ENCODE measurements at places on chromosomes 12 and 14.
A peak's percentile ranks its signal among the peaks of the same experiment; 100 is the strongest.

DNA sequence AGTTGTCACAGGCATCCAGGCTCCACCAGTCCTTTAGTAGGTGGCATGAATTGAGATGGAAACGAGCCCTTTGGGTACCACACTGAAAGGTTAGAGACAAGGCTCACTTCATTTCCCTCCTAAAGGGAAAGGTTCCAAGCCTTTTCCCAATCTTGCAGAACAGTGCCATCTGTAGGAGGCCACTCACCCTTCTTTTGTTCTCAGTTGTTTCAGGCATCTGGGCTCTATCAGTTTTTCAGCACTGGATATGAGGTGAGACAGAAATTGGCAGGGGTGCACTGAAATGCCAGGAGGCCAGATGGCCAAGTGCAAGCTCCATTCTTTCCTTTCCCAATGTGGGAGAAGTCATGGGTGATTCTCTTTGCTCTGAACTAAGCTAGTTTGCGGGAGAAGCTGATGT, 15.2 kb downstream of the FBXO33 start:
- DNase-seq, result no peak

GRCh38 chr12:103880299-103881142, 39.5 kb upstream of the NT5DC3 start:
- DNase-seq, result peak; percentile 74

DNA sequence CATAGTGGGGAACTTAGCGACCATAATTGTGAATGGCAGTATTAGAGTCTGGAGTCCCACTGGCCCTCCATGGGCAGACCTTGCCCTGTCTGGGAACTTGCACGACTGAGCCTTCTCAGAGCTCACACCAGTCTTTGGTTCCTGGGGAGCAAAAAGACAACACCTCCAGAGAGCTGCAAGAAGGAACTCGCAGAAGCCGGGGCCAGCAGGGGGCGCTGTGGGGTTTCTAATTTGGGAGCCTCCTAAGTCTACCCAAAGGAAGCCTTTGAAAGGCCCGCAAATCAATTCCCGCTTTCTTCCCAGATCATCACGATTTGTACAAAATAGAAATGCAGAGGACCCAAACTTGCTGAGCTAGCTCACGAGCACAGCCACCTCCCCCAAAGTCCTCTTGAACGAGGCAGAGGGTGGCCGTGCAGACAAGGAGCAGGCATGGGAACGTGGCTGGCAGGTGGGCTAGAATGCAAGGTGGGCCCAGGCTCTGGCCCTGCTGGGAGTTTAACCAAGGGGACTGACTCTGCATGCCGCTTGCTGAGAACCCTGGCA, 46.3 kb upstream of the FBXO21 start:
- DNase-seq, result peak; percentile 61

DNA sequence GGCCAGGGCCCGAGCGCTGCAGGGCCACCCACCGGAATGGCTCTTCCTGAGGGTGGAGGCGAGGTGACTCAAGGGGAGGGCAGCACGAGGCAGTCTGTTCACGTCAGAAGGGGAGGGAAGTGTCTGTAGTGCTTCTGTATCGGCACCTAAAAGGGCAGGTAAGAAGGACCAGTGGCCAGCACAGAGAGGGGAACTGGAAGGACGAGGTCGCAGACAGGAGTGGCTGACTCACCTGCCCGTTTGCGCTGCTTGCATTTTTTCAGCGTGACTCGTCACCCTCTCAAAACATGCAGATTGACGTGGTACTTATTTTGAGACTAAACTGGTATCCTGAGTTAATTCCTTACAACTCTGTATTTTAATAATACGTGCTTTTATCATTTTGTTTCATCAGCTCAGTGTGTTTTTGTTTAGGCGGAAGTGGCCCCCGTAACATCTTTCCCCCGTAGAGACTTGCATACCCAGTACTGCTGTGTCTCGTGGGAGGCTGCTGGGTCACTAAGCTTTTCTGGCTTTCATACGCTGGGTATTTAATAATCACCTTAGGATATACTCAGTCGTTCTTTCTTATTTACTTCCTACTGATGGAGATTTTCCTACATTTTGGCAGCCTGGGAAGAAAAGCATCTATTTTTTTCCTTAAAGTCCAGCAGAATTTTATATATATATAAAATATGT, 26.4 kb downstream of the SFSWAP start:
- DNase-seq, result no peak

GRCh38 chr14:53716578-53716977, 240.0 kb downstream of the BMP4 start:
- no peak for DNase-seq

GRCh38 chr12:5923751-5924150, 21.3 kb downstream of the ANO2 start:
- no peak for DNase-seq

DNA sequence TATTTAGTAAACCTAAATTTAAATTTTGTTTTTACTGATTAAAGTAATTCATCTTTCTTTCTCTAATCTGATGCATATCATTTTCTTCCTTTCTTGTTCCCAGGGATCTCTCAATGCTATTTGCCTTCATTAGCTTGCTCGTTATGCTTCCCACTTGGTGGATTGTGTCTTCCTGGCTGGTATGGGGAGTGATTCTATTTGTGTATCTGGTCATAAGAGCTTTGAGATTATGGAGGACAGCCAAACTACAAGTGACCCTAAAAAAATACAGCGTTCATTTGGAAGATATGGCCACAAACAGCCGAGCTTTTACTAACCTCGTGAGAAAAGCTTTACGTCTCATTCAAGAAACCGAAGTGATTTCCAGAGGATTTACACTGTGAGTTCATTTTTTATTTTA, 48.6 kb downstream of the VEZT start:
- no peak for DNase-seq

DNA sequence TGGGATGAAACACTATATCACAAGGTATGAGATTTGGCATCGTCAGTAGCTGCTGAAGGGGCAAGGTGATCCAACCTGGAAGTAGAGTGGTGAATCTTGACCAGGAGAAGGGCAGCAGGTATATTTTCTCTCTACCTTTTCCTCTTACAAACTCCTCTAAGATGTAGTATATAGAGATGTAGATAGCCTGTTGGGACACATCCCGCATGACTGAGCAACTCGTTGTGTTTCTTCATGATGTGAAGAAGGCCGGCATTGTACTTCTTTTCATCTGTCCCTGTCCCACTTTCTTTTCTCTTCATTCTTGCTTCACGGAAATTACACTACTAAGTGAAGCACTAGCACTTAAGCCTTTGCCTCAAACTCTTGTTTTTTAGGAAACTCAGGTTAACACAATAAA, 7.3 kb upstream of the CFAP54 start:
- DNase-seq, result no peak

- no peak for DNase-seq
These were observed 294.5 kb downstream of the BCL11B start for GRCh38 chr14:98977451-98977850.

Measured in NCI-H1092 treated with DMSO at 0.1 percent for 48 hours (cell line).